ENCODE measurements at places on chromosomes 11 and 22.

GRCh38 chr22:19168088-19168890 is 10.2 kb downstream of the SLC25A1 start:
- no peak for DNase-seq

DNA sequence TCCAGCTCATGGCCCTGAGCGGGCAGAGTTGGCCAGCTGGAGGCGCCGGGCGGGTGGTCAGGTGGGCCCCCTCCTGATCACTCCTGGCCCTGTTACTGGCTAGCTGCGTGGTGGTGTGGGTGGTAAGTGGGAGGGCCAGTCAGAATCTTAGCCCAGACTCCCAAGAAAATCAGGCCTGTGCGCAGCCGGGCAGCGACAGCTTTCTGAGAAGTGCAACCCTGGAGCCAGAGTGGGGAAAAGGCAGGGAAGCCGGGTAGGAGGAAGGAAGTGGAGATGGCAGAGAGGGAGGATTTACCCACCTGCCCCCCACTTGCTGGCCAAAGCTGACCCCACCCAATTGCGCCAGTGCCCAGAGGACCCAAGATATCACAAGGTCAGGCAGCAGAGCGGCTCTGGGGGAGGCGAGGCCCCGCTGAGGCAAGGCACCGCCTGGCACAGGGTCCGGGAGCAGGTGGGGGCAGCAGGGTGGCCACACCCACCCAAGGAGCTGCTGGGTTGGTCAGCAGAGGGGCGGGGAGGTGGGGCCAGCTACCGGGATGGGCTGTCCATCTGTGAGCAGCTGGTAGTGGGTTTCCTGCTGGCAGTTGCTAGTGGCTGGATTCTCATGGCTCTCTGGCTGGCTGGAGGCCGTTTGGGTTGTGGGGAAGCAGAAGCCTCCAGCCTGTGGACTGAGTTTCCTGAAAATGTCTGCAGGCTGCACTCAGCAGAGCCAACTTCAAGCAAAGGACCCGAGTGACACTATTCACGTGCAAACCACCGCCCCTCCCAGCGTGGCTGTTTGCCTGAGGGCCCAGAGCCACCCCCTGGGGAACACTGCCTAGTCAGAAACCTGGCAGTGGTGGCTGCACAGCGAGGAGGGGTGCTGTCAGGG is 196.4 kb downstream of the IGLL1 start:
- DNase-seq, result no peak

DNA sequence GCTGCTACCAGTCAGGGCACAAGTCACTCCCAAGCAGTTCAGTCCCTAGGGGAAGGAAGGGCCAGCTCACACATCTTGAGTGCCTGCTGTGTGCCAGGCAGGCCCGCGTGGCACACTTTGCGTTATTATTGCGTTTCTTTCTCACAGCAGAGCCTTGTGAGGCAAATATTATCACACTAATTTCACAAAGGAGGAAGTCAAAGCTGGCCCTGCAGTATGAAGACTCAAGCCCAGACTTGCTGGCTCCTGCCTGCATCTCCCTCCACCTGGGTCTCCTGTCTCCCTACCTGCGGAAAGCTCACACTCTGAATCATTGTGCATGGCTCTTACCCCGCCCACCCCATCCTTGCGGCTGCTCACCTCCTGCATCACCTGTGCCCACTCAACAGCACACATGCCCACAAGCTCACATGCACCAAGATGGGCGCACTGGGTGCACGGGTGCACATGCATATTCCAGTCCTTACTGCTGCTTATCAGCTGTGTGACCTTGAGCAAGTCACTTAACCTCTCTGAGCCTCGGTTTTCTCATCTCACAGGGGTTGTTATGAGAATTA is 31.7 kb upstream of the P2RY2 start:
- no peak for DNase-seq

DNA sequence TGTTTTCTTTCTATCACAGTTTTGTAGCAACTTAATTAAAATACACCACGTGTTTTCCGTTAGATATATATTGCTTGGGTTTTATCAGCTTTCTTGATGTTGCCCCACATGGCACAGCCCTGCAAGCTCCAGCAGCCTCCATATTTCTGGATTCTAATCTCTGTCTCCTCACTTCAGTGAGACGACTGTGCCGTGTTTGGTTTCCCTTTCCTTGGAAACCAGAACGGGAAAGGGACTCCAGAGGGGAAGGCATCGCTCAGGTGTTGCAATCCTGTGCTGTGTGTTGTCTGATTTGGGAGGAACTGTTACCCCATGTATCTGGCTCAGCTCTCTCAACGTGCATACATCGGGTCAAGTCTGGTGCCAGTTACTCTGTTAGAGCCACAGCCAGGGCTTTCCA is 464.2 kb upstream of the B3GAT1 start:
- no peak for DNase-seq

DNA sequence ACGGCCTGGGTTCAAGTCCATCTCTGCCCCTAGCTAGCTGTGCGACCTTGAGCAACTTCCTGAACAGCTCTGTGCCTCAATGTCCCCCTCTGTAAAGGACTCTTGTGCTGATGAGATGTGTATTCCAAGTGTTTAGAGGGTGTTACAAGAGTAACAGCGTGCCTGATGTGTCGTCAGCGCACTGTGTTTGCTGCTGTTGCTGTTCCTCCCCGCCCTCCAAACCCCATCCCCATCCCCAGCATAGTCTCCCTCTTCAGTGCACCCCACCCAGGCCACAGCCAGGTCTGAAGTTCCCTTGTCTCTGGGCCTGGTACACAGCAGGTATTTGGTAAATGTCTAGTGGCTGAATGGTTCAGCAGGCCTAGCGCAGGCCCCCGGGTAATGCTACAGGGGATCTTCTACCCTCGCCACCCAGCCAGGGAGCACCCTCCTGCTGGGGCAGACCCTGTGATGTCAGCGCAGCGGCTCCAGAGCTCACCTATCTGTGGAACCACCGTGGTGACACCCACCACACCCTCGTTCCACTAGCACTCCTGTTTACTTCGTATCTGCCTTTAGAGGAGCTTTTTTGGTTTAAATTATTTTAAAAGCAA is 10.3 kb downstream of the CBX7 start:
- no peak for DNase-seq

GRCh38 chr22:28464127-28464526 is 215.5 kb downstream of the TTC28 start:
- DNase-seq, result no peak

DNA sequence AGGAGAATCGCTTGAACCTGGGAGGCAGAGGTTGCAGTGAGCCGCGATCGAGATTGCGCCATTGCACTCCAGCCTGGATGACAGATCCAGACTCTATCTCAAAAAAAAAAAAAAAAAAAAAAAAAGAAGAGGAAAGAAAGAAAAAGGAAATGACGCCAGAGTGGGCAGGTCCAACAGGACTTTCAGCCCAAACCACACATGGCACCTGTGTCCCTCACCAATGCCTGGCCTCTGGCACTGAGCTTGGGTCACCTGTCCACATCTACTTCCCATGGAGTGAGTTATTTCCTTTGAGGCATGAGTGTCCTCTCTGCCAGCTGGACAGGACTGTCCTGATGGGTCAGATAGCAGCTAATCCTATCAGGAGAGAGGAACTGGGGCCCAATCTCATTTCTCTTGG is 15.2 kb upstream of the GCAT start:
- no peak for DNase-seq

DNA sequence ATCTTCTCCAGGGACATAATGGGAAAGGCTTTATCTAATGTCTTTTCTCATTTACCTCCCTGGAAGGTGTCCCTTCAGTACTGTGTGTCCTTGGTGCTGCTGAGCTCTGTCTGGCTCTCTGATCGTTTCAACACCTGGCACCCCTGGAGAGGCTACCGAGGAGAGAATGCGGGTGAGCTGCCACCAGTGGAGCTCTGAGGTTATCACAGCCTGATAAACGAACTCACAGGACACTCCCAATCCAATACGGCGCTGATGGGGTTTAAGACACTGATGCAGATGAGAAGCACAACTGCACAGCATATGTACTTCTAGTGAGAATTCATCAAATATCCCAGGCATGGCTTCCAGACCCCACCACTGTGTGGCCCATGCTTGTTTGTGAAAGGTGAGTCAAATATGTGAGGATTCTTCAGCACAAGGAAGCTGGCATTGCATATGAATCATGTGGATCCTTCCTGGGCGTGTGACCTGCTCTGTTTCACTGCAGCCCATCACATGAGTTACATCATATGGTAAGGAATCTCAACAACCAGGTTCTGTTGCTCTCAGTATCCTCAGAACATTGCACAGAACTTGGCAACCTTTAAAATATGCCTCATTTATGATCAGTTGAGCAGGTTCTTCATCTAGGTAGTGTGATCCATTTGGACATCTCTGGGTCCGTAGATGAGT is 34.8 kb upstream of the VWA5A start:
- DNase-seq, result no peak

DNA sequence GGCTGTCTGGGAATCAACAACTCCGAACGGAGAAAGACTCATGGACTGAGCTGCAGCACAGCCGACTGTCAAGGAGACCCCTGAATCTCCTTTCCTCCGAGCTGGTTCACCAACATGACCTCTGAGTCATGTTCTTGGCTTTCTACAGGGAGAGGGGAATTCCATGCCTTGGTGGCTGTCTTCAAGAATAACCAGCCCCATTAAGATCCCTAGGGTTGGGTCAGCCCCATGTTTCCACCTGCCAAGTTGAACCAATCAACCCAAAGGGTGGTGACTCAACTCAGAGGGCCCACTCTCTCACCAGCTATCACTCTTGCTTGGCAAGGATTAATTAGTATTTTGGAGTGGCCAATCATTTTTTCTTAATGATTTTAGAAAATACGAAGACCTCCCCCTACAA is 28.3 kb upstream of the IGSF22 start:
- DNase-seq, result no peak

- no peak for DNase-seq
Measured at GRCh38 chr11:38005597-38005996, 1407.6 kb upstream of the RAG2 start.

- no peak for DNase-seq
Measured at GRCh38 chr11:17696741-17697140, 22.6 kb upstream of the MYOD1 start.

DNA sequence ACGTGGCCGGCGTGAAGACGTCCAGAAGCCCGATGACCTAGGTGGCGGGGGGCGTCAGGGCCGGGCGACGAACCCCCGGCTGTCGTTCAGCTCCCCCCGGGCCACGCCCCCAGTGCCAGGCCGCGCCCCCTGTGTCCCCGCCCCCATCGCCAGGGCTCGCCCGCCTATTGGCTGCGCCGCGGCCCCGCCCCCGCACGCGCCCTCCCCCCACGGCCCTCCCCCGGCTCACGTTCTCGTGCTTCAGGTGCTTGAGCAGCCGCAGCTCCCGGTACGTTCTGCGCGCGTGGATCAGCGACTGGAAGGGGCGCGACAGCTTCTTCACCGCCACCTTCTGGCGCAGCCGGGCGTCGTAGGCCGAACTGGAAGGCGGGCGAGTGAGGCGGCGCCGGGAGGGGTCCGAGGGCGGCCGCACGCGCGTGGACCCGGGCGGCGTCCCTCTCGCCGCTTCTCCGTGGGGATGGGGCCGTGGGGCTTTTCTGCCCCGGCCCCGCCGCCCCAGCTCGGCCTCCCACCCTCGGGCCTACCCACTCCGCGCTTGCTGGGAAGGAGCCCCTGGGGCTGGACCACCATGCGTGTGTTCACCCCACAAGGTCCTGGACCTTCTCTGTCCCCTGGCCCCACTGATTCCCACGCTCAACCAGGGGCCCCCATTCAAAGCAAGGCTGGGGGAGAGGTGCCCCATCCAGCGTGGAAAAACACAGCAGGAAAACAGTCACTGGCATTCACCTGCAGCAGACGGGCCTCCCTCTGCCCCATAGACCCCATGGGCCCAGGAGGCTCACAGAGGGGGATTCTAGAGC is 2.4 kb downstream of the MAPK11 start:
- no peak for DNase-seq

GRCh38 chr22:21571679-21572078 is 4.2 kb downstream of the UBE2L3 start:
- DNase-seq, result no peak

- DNase-seq, result no peak
Measured at GRCh38 chr11:115008799-115009198, 330.5 kb downstream of the NXPE2 start.

GRCh38 chr22:24681236-24681635 is 78.2 kb downstream of the GGT1 start:
- DNase-seq, result no peak

GRCh38 chr22:48318575-48319320 is 1508.9 kb downstream of the BRD1 start:
- DNase-seq, result no peak

- no peak for DNase-seq
Measured at GRCh38 chr22:29072979-29073617, at the start of gene KREMEN1. TSS of gene KREMEN1 (plus strand) at chr22:29073035. CDS start at chr22:29073131, 96 bp downstream.

- DNase-seq, result no peak
Measured at GRCh38 chr11:1619449-1619848, 2.5 kb downstream of the KRTAP5-4 start.

- no peak for DNase-seq
Measured at GRCh38 chr22:40967111-40967760, 16.1 kb downstream of the RBX1 start.

DNA sequence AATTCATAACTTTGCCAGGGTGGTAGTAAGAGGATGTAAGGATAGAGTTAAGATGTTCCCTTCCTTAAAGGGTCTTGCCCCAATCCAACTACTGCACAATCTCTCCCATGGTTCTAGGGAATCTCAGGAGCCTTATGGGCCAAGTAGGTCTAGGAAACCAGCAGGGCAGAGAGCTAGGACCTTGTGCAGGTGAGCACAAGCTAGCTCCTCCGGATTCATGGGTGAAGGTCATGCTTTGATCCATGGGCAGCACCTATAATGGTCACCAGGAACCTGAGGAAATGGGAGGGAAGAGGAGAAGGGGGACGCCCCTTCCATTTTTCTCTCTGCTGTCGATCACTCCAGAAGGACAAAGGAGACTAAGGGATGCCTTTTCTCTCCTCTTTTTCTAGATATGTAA is 16.8 kb downstream of the KCNJ11 start:
- DNase-seq, result no peak

GRCh38 chr11:45929486-45930030 is 7.1 kb downstream of the LARGE2 start:
- no peak for DNase-seq

DNA sequence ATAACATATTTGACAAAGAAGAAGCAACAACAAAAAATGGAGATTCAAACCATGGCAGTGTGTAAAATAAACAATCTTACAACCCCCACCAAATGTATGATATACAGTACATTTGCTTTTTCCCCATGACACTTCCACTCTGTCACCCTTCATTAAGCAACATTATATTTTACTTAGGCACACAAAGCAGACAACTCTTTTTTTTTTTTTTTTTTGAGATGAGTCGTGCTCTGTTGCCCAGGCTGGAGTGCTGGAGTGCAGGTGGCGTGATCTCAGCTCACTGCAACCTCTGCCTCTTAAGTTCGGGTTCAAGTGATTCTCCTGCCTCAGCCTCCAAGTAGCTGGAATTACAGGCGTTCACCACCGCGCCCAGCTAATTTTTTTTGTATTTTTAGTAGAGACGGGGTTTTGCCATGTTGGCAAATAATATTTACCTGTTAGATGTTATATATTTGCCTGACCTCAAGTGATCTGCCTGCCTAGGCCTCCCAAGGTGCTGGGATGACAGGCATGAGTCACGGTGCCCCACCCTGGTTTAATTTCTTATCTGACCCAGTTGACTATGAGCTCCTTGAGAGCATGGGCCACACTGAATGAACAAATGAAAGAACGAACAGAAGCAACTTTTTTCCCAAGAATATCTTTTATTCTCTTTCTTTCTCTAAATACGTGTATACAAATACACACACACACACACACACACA is 5.5 kb upstream of the PCF11 start:
- no peak for DNase-seq

All from NCI-H2107 (cell line).